ENCODE measurements at places on chromosomes 6 and 20.

- DNase-seq, result no peak
Measured at GRCh38 chr6:169171951-169172350, 81.7 kb downstream of the THBS2 start.

DNA sequence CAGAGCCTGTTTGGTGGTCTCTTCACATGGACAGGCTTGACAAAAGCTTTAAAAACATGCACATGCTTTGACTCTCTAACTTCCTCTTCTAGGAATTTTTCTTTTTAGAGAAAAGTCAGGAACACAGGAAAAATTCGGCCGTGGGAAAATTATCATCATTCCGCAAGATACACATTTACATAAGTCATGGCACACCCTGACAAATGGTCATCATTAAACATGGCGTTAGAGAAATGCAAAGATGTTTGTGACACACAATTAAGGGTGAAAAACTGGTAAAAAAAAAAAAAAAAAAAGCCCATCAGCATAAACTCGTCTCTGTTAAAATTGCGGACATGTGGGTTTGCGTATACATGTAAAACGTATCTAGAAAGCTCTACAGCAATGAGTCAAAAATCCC is 134.2 kb upstream of the AGPAT4 start:
- no peak for DNase-seq

DNA sequence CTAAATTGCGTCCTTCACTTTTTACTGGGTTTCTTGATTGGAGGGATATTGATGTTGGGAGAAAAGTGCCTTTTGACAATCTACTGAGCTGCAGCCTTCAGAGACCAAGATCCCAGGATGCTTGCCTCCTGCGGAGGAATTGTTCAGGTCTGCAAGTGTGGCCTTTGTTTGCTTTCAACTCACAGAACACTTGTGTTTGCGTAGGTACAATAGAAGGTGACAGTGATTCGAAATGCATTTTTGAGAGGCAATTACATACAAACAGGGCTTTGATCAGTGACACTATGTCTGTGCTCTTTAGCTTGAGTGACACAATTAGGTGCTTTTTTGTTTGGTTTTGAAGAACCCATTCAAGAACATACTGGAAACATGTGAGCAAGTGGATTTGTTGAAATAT is 600.6 kb downstream of the QKI start:
- no peak for DNase-seq

DNA sequence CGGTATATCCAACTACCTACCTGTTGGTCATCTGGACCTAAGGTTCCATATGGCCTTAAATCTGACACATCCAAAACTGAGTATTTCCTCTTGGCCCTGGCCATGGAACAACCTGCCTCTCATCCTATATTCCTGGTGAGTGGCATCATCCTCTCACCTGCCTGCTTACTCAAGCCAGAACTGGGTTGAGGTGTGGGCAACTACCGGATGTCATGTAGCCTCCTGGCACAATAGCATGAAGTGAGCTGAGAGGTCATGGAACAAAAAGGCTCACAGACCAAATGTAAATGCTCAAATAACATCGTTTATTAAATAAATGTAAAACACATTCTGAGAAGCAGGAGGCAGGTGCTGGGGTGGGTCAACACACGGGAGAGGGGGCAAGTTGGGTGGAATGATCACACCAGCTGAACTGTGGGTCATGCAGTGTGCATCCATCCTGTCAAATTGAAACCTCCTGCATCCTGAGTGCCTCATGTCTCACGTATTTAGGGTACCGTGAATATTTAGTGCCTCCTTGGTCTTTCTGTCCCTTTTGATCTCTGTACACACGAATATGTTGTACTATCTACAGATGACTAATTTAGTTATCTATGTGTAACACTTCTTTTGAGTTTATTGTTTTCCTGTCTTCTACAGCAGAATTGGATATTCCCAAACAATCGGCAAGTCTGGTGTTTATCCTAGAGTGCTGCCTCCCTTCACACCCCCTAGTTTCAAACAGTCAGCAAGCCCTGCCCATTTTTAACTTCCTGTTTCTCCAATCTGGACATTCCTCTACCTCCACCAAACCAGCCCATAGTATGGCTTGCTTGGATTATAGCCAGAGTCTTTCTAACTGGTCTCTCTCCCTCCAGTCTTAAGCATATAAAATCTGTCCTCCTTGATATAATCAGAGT is 7.9 kb upstream of the POU5F1 start:
- no peak for DNase-seq

DNA sequence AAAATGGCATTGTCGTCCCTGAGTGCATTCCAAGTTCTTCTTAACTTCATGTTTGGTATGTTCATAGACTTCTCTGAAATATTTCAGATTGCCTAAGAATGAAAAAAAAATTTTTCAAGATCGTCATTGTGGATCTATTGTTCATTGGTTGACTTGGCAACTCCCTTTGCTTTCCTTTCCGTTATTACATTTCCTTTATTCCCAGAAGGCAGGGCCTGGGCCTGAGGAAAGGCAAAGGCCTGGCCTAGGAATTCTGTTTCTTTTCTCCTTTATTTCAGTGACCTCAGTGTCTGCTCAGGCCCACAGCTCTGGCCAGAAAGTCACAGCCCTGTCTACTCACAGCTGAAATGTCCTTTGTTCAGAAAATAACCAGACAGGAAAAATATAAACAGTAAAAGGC is 401.6 kb upstream of the PLCB4 start:
- no peak for DNase-seq

Data from stimulated activated CD8-positive, alpha-beta memory T cell treated with anti-CD3 and anti-CD28 coated beads, Interleukin-4, amount 100 ng/mL, for 1 hour (primary cell).